ENCODE measurements at places on chromosomes 6 and 20.

DNA sequence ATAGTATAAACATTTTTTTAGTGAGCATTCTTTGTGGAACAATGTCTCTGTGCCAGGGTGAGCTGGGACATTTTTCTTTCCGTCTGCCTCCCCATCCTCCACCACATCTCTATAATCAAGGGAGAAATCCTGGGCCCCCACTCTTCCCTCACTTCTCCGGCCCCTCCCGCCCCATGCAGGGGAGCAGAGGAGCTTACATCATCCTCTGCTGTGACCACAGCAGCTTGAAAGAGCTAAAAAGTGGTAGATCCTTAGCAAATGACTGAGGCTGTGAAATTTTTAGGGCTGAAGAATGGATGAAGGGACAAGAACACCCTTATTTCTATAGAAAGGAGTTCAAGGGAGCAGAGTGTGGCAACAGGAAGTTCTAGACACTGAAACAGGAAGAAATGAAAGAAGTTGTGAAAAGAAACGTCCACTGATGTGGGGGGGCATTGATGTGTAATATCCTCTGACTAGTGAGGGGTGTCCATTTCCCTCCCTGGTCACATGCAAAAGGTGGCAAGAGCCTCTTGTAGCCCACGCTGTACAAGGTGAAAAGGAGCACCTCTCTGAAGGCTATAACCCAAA lies 380.3 kb upstream of the JARID2 start:
- DNase-seq, result no peak

DNA sequence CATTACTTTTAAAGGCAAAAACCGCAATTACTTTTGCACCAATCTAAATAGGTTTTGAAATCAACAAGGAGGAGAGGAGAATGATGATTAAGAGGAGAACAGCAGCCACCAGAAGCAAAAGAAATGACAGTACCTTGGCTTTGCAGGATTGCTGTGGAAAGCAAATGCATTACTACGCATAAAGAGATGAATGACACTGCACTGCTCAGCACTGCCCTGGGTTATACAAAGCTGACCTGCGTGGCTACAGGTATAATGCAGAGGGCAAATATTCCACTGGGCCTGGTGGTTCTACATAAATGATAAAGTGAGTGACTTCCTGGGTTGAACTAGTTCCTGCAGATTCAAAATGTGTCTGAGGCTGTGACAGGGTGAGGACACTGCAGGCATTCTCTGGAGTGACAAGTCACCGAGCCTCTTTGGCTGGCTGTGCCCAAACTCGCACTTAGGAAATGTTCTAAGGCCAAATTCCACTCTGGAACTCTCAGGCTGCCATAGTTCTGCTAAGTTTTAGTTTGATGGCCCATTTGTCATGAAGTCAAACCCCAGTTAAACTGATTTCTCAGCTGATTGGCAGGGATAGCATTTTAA lies 78.6 kb downstream of the INSM1 start:
- no peak for DNase-seq

DNA sequence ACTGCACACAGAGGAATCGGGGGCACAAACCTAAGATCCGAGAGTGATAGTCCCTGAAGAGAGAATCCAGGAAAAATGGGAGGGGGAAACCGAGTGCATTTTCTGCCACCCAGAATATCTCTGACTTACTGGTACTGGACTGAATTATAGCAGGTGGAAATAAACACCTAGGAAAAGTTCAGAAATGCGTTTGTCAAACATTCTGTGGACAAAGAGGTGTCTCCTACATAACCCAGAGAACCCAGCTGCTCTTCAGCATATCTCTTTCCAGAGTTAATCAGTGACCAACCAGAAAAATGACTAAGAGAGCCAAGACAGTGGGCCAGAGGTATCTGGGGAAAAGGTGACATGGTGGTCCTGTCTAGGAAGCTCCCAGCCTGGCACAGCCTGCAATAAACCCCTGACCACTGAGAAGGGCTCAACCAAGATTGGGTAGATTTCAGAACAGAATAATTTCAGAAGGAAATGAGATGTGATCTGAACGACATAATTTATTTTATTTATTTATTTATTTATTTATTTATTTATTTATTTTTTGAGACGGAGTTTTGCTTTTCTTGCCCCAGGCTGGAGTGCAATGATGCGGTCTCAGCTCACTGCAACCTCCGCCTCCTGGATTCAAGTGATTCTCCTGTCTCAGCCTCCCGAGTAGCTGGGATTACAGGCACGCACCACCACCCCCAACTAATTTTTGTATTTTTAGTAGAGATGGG lies 6.0 kb upstream of the VNN1 start:
- DNase-seq, result no peak

DNA sequence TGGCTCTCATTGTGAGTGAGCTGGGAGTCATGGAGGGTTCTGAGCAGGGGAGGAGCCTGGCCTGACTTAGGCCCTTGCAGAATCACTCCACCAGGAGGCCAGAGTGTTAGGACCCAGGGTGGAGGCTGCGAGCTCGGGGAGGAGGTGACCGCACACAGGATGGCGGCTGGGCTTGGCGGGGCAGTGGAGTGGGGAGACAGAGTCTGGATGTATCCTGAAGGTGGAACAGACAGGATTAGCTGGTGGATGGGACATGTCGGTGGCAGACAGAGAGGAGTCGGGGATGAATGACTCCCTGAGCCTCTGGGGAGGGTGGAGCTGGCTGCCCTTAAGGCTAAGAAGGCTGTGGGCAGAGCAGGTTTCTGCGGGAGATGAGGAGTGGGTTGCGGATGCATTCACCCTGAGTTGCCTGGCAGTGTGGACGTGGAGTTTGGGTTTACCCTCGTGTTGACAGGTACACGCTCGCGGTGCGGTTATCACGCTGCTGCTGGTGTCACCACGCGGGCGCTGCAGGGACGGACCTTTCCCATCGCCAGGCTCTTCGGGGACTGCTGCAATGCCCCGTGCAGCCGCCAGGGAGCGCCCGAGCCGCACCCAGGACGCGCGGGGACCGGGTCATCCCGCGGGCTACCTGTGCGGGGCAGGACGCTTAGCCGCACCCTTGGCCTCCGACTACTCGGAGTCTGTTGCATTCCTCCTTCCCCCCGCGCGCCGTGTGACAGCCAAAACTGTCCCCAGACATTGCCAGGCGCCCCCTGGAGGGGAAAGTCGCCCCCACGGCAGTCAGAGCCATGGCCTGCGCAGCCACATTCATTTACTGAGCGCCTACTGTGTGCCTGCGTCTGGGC lies 43.0 kb upstream of the PTGIS start:
- DNase-seq, result peak; percentile 81

DNA sequence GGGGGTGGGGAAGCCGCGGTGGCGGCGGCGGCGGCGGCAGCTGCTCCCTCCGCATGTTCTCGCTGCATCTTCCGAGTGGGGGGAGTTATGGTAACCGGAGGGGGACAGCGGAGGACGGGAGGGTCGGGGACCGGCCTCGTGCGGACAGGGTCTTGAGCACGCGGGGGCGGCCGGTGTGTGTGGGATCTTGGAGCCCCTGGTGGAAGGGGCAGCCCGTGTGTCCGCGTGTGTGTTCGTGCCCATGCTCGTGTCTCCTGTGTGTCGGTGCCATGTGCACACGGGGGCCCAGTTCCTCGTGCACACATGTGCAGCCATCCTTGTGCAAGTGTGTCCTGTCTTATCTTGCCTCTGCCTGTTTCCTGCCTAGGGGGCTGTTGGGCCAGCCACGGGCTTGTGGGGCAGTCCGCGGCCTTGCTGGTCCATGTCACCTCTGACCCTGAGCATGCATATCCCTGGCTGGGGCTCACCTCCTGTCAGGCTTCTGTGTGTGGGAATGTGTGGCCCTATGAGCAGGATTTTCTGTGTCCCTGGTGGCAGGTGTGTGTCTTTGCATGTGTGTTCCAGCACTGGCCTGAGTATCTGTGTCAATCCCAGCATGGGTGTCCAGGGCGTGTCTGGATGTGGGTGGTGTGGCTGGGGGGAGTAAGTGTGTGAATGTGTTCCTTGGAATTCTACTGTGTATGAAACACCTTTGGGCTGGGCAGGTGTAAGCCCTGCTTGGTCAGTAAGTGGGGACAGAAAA lies 8.5 kb downstream of the SYNGAP1 start:
- peak; percentile 75 for DNase-seq

- DNase-seq, result no peak
Observed at GRCh38 chr20:5474646-5475550, 158.1 kb upstream of the PROKR2 start.

GRCh38 chr6:47303342-47303741 lies 6.4 kb downstream of the TNFRSF21 start:
- DNase-seq, result no peak

GRCh38 chr6:18845896-18846295 lies 458.7 kb downstream of the RNF144B start:
- no peak for DNase-seq

- no peak for DNase-seq
Observed at GRCh38 chr6:68628161-68628560, 6.9 kb upstream of the ADGRB3 start.

DNA sequence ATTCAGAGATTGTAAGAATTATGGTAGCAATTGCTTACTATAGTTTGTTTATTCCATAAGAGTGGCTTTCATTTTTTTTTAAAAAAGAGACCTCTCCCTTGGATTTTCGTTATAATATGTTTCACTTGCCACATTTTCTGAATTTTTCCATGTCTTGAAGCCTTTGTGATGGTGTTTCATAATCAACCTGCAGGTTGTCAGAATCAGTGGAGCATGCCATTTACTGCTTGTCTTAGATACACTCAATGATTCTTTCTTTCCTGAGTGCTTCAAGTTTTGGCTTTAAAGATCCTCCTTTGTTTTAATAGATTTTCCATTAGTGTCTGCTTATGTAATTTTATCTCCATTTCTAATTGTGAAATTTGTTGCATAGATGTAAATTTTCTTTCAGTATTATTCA lies 31.2 kb downstream of the KCNQ5 start:
- no peak for DNase-seq

GRCh38 chr6:18391023-18391422 lies 3.9 kb downstream of the RNF144B start:
- DNase-seq, result no peak

DNA sequence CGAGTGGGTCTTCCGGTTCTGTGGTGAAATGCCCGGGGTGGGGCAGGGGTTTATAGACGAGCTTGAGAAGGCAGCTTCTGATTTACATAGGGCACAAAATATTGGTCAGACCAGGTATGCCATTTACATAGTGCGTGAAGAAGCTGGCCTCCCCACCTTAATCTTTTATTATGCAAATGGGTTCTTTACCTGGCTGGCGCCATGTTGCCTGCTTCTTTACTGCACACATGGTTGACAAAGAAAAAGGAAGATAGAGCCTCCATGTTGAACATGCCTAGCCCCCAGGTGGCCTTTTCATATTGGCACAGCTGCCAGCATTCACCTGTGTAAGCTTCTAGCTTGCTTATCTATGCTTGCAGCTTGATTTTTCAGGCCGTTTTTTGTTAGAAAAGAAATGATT lies 276.2 kb downstream of the PHACTR1 start:
- no peak for DNase-seq

DNA sequence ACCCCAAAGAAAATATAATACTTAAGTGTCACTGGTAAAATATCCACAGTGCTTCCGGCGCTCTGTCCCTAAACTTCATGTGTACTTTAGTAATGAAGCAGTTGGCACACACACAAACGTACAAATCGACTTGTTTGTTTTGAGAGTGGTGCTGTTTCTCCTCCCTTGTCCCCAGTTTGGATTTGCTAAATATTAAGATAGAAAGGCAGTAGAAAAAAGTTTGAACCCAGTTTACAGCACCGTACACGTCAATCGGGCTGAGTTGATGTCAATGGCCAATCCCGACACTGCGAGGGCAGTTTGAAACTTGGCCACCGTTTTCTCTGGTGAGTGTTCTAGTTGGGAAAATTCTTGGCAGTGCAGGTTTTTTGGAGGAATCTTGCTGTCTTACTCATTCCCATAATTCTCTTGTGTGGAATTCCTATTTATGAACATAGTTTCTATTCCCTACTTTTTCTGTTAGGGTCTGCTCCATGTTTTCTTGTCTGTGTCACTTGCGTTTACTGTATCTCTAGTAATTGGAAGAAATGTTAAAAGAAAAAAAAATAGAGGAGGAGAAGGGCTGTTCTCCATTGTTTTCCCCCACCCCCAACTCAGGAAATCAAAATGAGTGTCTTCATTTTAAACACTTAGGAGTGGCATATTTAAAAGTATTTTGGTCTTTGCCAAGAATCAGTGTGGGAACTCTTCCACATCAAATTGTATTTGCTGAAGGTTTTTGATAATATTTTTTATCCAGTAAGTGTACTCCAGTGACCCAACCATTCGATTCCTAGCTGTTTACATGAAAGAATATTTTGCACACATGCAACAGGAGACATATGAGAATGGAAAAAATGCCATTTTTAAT lies 72.3 kb downstream of the OR2B2 start:
- DNase-seq, result peak; percentile 91
